IPS DF 6.9 (cell line): ENCODE measurements at places on chromosomes 3 and 15.

- DNase-seq, result no peak
Observed at GRCh38 chr15:81611679-81612078, 237.7 kb upstream of the TMC3 start.

GRCh38 chr15:87362531-87362930 lies 894.0 kb downstream of the NTRK3 start:
- no peak for DNase-seq

GRCh38 chr15:41629883-41630282 lies 30.3 kb upstream of the MGA start:
- no peak for DNase-seq

DNA sequence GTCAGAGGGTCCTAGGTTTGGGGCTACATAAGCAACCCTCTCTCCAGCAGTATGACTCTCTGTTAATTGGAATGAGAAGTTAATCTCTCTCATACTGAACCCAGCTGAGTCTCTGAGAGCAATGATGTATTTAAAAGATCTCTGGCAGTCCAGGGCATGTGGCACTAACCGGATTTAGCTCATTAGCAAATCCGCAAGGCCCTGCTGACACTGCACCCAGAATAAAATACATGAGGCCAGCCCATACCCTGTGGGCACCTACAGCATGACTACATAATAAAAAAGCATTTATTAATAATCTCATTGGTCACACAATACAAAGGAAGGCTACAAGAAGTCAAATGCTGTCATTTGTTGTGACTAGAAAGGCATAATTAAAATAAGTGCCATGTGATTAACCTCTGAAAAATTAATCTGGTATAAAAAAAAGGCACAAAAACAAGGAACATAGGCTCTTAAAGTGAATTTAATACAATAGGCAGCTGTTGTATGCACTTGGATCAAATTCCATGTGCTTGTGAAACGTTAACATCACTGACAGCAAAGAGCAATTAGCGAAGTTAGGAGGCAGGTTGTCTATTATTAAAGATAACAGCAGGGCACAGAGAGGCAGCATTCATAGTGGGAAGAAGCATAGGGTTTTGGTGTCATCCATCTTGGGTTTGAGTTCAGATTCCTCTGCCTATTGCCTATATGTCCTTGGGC lies 381.2 kb downstream of the WDR72 start:
- no peak for DNase-seq

DNA sequence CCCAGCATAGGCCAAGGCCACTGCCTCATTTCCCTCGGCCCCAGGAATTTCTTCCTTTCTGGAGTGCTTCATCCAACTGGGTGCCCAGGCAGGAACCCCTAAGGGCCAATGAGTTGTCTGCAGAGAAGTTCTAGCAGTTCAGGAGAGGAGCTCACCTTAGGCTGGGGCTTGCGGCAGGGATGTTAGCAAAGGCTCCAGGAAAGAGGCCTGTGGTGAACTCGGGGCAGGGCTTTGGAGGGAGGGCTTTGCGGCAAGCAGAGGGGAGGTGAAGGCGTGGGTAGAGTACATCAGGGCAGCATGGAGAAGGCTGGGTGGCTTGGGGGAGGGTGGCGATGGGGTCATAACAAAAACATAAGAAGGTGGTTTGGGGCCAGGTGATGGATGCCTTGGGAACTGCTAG lies 1.1 kb downstream of the GHRL start:
- no peak for DNase-seq

DNA sequence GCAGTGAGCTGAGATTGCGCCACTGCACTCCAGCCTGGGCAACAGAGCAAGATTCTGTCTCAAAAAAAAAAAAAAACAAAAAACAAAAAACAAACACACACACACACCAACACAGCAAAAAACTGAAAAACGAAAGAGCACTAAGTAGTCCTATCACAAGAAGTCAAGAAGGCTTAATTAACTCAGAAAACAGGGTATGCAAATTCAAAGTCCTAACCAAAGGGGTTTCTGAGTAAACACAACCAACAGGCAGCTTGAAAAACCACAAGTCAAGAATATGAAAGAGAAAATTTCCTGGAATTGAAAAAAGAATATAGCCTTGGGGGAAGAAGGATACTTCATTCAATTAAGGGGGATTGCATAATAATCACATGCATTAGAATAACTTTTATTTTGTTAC lies 37.7 kb upstream of the PARP14 start:
- DNase-seq, result no peak

DNA sequence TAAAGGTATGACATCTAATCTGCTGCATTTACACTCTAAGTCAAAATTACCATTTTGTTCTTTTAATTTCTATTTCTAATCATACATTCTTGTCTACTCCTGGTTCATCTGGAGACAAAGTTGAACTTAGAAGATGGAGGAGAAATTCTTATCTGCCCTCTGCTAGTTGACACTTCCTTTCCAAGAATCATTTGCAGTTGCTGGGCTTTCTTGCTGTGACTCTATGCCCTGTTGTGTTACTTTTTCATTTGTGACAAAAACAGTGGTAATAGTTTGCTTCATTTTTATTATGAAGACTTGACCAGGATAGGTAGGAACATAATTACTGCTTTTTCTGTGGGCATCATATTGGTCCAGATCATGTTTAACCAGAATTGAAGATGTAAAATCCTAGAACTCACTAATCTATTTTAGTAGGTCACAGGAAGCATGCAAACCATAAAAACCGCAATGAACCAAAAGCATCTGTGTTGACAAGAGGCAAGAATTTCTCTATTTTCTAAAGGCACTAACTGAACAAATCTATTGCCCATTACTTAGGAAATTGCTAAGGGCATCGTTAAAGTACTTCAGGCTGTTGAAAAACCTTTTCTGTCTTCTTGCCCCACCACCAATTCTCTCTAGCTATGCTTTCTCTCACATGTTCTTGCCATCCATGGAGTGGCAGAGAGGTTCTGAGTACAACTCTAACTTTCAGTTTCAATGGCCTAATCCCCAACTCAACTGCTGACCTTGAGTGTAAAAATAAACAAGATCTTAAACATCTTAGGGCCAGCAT lies 4.2 kb upstream of the CCR2 start:
- no peak for DNase-seq

DNA sequence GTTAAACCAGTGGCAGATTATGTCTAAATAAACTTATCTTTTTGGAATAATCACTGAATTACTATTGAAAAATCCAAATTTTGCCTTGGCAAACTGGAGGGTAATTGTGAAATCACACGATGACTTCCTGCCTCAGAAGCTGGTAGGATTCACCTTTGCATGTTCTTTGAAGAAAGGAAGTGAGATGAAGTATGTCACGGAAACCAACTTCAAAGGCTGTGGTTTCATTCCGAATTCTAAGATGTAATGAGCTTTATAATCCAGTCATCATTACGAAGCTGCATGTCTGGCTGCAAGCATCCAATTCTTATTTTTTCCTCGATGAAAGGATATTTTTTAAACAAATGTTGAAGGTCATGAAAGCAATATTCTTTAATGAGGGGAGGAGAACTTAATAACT lies 15.0 kb upstream of the ZBED2 start:
- no peak for DNase-seq

- no peak for DNase-seq
Observed at GRCh38 chr3:46187876-46188275, 20.2 kb downstream of the CCR1 start.

- no peak for DNase-seq
Observed at GRCh38 chr3:43581343-43581742, 40.5 kb downstream of the ANO10 start.

GRCh38 chr15:43218908-43219706 lies 1.7 kb downstream of the EPB42 start:
- DNase-seq, result peak; percentile 71

DNA sequence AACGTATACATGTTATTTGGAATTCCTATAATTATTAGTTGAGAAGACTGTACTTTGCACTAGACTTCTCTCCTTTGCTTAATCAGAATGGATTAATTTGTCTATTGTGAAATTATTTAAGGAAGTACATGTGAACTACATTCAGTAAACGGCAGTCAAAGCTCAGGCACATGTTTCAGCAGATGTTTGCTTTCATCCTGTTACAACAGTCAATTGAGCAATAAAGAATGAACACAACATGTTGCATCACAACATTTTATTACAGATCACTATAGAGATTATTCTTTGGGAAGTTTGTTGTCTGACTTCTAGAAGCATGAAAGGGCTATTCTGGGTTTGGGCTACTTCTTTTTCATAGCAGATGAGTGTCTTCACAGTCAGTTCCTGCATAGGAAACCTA lies 39.2 kb downstream of the RAB27A start:
- DNase-seq, result no peak

- DNase-seq, result no peak
Observed at GRCh38 chr3:38658841-38659240, 9.4 kb upstream of the SCN5A start.

GRCh38 chr3:34207806-34208205 lies 409.4 kb downstream of the PDCD6IP start:
- no peak for DNase-seq

GRCh38 chr3:188700501-188700900 lies 471.3 kb upstream of the TPRG1 start:
- DNase-seq, result no peak

DNA sequence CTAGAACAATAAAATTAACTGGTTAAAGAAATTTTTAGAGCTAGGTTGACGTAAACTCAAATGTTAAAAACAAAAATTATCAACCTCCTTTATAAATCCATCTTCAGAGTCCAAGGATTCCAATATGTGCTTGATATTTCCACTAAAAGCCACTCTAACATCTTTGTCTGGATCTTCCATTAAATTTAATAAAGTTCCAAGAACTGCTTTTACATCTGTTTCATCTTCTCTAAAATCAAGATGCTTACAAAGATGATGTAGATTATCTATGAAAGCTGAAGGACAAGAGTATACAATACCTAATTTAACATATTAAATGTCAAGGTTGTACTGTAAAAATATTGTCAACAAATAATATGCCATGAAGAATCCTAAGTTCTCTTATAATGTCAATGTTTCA lies 24.8 kb downstream of the ATR start:
- DNase-seq, result no peak

GRCh38 chr15:41730543-41730942 lies 43.7 kb upstream of the MAPKBP1 start:
- DNase-seq, result no peak

- no peak for DNase-seq
Observed at GRCh38 chr15:39720621-39721611, 61.7 kb downstream of the FSIP1 start.

DNA sequence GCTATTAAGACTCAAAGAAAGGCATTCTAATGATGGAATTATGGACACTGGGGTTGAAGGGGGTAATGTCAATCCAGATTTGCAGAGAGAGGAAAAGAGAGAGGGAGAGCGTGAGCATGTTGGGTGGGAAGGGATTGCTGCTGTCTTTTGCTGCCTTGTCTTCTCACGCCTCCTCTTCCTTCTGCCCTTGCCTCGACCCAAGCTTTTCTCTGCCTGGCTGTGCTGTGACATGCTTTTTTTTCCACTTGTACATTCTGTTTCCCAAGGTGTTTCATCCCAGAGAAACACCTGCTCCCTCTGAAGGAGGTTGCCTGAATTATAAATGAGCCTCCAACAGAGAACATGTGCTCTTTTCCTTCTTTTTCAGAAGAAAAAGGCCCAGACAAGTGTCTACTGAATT lies 80.3 kb downstream of the BDH1 start:
- DNase-seq, result no peak

GRCh38 chr3:59300733-59301132 lies 250.9 kb upstream of the CFAP20DC start:
- DNase-seq, result no peak

GRCh38 chr3:134795746-134796280 lies 753 bp downstream of the EPHB1 start:
- DNase-seq, result no peak

GRCh38 chr3:115891006-115891636 lies 267.8 kb downstream of the GAP43 start:
- DNase-seq, result no peak

DNA sequence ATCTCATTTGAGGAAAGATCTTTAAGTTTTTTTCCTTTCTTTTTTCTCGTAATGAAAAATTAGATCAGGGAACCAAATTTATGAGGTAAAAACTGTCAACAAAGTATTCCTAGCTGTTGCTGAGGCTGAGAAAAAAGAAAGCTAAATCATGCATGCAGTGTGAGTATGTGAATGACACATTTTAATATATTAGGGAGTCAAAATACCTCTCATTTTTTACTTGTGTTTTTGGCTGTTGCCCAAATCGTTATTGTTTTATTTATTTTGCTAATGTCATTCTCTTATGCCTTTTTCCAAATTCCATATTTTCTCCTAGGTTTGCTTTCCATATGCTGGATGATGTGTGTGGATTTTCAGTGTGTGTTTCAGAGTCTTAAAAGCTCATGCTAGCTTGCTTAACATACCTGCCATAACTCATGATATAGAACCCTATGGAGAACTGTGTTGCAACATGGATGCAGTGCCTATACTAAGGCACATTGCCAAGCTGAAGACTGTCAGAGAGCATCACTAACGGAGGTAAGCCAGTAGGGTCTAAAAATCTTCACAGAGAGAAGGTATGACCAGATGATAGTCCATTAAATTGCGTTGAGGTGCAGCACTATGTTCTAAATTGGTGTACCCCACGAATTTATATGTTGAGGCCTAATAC lies 629.5 kb upstream of the KCNMB2 start:
- no peak for DNase-seq

DNA sequence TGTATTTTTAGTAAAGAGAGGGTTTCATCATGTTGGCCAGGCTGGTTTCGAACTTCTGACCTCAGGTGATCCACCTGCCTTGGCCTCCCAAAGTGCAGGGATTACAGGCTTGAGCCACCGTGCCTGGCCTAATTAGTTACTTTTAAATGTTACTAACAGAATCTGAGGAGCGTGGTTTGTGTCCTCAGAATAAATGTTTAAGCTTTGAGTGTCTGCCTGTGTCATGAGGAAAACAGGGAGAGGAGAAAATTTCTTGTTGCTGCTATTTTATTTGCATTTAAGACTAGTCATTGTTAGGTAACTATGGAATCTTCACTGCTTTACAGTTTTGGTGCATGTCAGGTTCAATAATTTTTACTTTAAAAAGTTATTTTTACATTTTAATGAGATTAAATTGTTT lies 68.8 kb downstream of the TCF12 start:
- DNase-seq, result no peak

GRCh38 chr3:116386168-116386567 lies 59.1 kb downstream of the LSAMP start:
- DNase-seq, result no peak

- no peak for DNase-seq
Observed at GRCh38 chr15:29087521-29088285, 181.9 kb downstream of the NSMCE3 start.

DNA sequence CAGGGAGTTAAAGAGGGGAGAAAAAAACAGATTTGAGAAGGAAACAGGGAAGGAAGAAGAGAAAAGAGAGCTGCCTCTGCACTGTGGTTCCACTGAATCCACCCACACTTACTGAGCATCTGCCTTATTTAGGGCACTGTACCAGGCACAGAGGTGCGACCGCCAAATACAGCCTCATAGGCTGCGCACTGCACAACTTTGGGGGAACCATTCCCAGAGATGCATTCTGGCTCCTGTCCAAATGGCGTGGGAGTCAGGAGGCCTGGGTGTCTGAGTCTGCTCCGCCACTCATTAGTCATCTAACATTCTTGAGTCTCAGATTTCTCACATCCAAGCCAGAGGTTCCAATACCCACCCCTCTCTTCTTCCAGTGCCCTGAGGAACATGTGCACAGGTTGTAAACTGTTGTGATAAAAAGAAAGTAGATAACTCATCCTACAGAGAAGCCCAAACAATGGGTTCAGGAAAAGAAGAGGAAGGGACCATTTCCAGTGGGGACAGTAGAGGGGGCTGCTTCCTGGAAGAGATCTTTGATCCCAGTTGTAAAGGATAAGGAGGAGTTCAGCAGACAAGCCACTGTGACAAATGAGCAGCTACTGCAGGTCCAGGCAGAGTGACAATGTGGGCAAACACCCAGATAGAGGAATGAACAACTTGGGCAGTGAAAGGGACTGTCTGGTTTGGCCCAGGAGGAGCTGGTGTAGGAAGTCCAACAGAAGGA lies 254.6 kb downstream of the UACA start:
- no peak for DNase-seq
